CD4-positive, alpha-beta T cell treated with Interleukin-17A for 4 hours (primary cell): ENCODE measurements at places on chromosomes 5 and 9.

DNA sequence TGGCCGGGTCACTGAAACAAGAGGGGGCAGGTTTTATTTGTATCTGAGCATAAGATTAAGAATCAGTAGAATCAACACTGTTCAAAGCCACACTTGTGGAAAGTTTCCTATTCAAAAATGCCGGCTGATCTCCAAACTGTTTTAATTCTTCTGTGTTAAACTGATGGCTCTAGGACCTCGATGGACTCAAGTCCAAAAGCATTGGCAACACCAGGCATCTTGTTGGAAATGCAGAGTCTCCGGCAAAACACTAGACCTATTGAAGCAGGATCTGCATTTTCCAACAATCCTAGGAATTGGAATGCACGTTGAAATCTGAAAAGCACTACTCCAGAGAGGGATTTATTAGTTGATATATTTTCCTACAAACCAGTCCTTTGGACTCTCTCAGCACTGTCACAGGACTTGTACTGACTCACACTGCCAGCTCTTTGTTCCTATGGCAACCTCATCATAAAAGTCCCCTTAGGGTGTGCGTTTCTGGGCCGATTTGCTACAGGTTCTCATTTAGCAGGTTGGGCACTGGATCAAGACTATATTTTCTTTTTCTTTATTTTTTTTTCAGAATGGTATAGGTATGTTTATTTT lies 48.1 kb upstream of the PCA3 start:
- no peak for DNase-seq

DNA sequence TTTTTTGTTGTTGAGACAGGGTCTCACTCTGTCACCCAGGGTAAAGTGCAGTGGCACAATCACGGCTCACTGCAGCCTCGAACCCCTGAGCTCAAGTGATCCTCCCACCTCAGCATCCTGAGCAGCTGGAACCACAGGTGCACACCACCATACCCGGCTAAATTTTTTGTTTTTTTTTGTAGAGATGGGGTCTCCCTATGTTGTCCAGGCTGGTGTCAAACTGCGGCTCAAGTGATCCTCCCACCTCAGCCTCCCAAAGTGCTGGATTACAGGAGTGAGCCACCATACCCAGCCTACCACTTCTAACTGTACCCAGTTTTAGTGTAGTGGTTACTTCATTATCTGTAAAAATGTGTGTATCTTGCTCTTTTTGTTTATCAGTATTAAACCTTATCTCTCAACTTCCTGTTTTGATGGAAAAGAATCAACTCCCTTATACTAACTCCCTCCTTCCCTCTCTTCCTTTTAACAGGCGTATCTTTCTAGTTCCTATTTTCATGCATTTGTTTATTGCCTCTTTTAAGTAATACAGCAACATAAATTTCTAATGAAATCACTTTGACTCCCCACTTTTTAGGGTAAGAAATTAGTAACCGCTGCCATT lies 33.1 kb downstream of the GRAMD2B start:
- DNase-seq, result no peak

DNA sequence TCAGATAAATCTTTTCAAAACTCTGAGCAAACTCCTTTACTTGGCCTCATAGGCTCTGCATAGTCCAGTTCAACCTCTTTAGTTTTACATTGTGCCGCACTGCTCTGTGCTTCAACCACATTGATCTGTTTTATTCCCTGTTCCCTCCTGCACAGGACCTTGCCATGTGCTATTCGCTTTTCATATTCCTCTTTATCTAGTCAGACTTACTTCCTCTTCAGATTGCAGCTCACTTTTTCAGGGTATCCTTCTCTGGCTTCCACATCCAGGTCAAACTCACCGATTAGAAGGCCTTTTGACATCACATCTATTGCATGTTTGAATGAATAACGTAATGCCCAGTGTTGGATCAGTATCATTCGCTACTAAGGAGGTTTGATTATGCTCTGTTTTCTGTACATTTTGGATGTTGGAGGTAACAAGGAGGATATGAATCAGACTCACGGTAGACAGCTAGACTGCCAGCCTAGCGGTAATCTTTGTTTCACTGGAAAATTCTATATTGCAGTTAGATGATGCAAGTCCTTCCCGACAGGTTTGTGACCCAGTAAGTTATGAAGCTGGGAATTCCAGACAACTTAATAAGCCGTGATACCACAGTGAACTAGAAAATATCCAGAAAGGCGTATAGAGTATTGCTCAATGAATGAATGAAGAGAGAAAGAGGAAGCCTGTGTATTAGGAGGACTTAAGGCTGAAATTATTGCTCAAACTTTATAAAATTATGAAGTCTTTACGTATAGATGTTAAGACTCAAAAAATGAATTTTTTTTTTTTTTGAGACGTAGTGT lies 65.7 kb downstream of the IQGAP2 start:
- DNase-seq, result no peak

DNA sequence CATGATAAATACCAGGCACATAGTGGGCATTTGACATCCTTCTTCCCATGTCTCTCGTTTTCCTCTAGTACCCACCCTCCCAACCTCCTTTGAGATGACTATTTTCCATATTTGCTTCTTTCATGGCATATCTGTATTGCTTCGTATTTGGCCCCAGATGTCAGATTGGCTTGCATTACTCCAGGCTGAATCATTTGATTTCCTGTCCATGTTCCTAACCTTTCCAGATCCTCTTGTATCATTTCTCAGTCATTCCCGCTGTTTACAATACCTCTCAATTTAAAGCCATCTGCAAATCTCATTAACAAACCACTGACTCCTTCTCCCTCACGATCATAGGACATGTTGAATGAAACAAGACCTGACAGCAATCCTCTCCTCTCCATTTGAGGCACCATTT lies 19.9 kb downstream of the MTX3 start:
- no peak for DNase-seq

GRCh38 chr5:37037840-37038239 lies 161.3 kb downstream of the NIPBL start:
- no peak for DNase-seq

DNA sequence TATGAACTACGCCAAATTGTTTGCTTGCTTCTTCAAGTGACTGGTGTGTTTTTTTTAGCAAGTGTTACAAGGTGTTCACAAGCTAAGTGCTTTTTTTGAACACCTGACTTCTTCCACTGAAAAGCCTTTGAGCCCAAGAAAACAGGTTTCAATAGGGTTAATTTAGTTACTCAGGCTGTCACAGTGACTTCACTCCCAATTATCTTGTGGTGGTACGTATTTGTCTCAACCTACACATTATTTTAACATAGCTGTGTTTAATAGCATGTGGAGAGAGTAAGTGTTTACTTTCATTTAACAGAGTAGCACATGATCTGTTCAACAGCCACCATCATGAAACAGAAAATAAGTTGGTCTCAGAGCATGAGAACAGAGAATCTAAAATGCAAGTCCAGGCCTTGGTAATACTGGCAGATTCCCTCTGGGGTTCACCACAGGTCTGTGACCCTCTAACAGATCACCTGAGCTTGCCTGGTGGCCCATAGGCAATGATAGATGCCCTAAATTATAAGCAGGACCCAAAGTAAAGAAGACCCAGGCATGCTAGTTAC lies 267.7 kb upstream of the SMARCA2 start:
- DNase-seq, result no peak

GRCh38 chr9:95491543-95492320 lies 25.0 kb downstream of the PTCH1 start:
- no peak for DNase-seq

GRCh38 chr9:109707355-109707754 lies 72.6 kb upstream of the PALM2AKAP2 start:
- no peak for DNase-seq

- DNase-seq, result no peak
These were observed 158.1 kb downstream of the SLC24A2 start for GRCh38 chr9:19630760-19631159.

DNA sequence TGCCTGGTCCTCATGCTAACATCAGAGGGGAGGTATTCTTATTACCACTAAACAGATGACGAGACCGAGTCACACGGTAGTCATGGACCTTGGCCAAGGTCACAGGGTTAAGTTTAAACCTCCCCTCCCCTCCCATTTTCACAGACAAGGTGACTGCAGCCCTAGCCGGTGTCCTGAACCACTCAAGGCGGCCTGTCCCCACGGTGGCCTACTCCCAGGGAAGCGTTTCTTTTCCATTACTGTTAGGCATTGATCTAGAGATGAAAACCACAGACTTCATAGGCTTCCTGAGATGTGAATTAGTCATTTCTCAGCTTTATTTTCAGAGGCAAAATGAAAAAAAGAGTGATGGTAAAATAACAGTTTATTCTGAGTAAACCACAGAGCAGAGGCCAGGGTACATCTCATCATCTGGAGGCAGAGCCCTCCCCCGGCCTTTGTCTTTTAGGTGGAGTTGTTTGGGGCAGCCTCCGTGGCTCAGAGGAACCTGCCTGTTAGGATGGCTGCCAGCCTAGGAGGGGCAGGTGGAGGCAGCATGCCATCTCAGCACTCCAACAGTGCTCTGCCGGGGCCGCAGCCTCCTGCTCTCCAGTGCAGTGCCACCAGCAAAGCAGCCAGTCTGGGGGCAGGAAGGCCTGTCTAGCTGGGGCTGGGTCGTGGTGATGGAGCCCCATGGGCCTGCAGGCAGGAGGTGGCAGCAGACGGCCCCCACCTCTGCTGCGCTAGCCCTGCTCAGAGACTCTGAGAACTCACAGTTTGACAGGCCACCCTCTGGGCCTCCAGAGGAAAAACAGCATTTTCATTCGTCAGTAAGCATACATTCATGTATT lies 71.2 kb downstream of the RAPGEF1 start:
- DNase-seq, result peak; percentile 83

DNA sequence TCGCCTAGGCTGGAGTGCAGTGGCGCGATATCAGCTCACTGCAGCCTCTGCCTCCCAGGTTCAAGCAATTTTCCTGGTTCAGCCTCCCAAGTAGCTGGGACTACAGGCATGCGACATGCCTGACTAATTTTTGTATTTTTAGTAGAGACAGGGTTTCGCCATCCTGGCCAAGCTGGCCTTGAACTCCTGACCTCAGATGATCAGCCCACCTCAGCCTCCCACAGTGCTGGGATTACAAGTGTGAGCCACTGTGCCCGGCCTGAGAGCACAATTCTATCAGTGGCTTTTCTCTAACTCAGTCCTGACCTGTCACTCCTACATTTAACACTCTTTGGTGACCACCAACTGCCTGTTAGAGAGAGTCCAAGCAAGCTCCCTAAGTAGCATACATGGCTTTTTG lies 82.7 kb upstream of the SPOCK1 start:
- no peak for DNase-seq

GRCh38 chr5:1651971-1652872 lies 128.5 kb upstream of the LPCAT1 start:
- DNase-seq, result no peak

DNA sequence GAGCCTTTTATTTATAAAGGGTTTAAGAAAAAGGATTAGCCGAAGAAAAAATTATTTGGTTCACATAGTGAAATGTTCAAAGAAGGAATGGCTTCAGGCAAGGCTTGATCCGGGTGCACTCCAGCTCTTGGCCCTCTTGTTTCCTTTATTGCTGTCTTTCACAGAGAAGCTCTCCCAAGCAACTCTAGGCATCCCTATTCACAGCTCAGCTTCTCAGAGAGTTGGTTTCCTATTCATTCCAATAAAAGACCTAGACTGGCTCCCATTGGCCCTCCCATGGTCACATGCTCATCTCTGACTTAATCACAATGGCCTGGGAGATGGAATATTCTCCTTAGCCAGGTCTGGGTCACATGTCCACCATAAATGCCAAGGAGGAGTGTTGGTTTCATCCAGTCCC lies 9.4 kb upstream of the FGFR4 start:
- DNase-seq, result no peak
